Activated CD8-positive, alpha-beta memory T cell treated with anti-CD3 and anti-CD28 coated beads, Interleukin-2, amount 10 ng/mL, durations not matched to agents 7 days and 5 days (primary cell): ENCODE measurements at places on chromosomes 6 and 20. TPM values are rescaled to one million over a fixed set of nuclear protein-coding genes. Genes with fewer than 3 reads are reported as not detected.

The CST2 gene
- not detected for total RNA-seq

The PLTP gene
- total RNA-seq = 3.3 TPM

GRCh38 chr6:27532820-27533538, 60.1 kb upstream of the ZNF184 start:
- no peak overlapping the region for H3K4me3 ChIP-seq
- DNase-seq = no peak
- H3K4me1 ChIP-seq = no peaks in the 10 kb centered on the region
- H3K27ac ChIP-seq = no peak overlapping the region
- H3K27me3 ChIP-seq = peaks cover 53% of the 10 kb centered on the region

DNA sequence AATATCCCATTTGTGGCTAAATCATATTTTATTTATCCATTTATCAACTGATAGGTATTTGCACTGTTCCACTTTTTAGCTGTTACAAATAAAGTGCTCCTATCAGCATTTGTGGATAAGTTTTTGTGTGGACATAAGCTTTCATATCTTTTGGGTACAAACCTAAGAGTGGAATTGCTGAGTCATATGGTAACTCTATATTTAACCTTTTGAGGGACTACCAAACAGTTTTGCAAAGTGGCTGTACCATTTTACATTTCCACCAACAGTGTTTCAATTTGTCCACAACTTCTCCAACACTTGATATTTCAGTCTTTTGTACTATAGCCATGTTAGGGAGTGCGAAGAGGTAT, 23.6 kb upstream of the ECHDC1 start:
- no peaks in the 10 kb centered on the region for H3K27me3 ChIP-seq
- H3K4me1 ChIP-seq = peaks cover 2% of the 10 kb centered on the region
- no peak overlapping the region for H3K4me3 ChIP-seq
- peaks cover 4% of the 10 kb centered on the region for H3K36me3 ChIP-seq
- no peak for DNase-seq

The SLC17A3 gene
- 0.76 TPM for total RNA-seq

DNA sequence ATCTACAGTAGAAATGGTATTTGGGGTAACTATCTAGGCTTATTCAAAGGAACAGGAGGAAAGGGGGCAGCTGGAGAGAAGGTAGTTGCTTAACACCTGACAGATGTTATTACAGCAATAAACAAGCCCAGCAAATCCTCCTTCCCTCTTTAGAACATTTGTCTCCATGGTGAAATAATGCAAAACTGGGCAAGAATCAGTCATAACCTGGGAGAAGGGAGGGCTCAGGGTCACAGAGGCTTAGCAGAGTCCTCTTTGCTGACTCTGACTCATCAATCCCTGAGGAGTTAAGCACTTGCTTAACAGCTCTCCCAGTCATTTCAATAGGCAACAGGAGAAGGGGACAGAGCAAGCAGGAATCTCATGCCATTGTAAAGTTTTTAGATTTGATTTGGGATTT, 230.3 kb downstream of the IBTK start:
- H3K4me3 ChIP-seq = no peak overlapping the region
- H3K4me1 ChIP-seq = no peaks in the 10 kb centered on the region
- DNase-seq = no peak
- H3K27me3 ChIP-seq = no peaks in the 10 kb centered on the region

DNA sequence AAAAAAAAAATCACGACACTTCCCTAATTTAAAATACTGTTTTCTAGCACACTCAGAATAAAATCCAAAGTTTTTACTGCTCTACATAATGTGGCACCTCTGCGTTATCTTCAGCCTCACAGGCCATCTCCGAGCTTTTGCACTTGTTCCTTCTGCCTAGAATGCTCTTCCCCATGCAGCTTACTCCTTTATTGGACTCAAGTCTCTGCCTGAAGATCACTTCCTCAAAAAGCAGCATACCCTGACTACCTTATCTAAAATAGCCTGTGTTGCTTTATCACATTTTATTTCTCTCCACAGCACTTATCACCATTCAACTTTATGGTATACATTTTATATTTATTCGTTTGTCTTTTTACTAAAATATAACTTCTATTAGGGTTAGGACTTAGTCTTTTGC, 2.3 kb downstream of the ZNF322 start:
- no peak for DNase-seq
- H3K27ac ChIP-seq = no peak overlapping the region
- H3K4me3 ChIP-seq = no peak overlapping the region
- peaks cover 18% of the 10 kb centered on the region for H3K4me1 ChIP-seq
- peaks cover 7% of the 10 kb centered on the region for H3K27me3 ChIP-seq

DNA sequence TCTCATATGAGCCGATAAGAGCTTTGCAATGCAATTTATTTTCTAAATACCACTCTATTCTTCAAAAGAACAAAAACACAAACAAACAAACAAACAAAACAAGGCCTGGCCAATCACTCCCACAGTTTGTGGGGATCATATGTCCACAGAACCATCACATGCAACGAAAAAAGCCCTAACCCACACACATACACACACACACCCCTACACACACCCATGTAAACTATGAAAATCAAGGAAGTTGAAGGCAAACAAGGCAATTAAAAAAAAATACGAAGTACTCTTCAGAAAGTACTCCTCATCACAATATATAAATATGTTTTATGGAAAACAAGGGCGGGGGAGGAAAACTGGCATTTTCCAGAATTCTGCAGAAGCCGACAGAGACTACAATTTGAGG, 66.2 kb upstream of the PTGIS start:
- no peak overlapping the region for H3K27ac ChIP-seq
- peaks cover 31% of the 10 kb centered on the region for H3K36me3 ChIP-seq
- peaks cover 17% of the 10 kb centered on the region for H3K4me1 ChIP-seq
- H3K4me3 ChIP-seq = no peak overlapping the region

The IRF4 gene
- 184 TPM for total RNA-seq

- peaks cover 40% of the 10 kb centered on the region for H3K4me1 ChIP-seq
- peaks cover 1% of the 10 kb centered on the region for H3K36me3 ChIP-seq
- no peak overlapping the region for H3K4me3 ChIP-seq
These were observed 99.8 kb downstream of the LY86 start for GRCh38 chr6:6688283-6688682.

GRCh38 chr6:15748341-15748740, 85.5 kb upstream of the DTNBP1 start:
- H3K27me3 ChIP-seq = peaks cover 2% of the 10 kb centered on the region
- DNase-seq = no peak
- no peaks in the 10 kb centered on the region for H3K4me1 ChIP-seq
- no peaks in the 10 kb centered on the region for H3K36me3 ChIP-seq
- no peak overlapping the region for H3K4me3 ChIP-seq

The BPIFB4 gene
- not detected for total RNA-seq

DNA sequence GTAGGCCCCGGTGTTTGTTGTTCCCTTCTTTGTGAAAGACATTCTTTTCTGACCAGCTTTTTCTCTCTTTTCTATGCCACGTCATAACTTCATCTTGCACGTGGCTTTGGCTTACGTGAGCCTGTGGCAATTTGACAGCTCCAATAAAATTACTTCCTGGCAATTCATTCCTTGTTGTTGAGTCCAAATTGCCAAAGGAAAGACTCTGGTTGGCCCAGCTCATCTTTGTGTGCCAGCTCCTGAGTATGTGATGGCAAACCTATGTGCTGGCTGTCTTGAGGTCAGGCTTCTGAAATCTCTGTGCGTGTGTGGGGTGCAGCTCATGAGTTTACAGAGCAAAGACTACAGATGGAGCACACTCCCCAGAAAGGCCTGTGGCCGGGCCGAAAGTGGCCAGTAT, 272.5 kb upstream of the SGK1 start:
- DNase-seq = no peak
- H3K36me3 ChIP-seq = no peaks in the 10 kb centered on the region
- H3K4me1 ChIP-seq = no peaks in the 10 kb centered on the region
- no peak overlapping the region for H3K27ac ChIP-seq

The ECT2L gene
- not detected for total RNA-seq

The ETV7 gene
- total RNA-seq = 5.9 TPM

DNA sequence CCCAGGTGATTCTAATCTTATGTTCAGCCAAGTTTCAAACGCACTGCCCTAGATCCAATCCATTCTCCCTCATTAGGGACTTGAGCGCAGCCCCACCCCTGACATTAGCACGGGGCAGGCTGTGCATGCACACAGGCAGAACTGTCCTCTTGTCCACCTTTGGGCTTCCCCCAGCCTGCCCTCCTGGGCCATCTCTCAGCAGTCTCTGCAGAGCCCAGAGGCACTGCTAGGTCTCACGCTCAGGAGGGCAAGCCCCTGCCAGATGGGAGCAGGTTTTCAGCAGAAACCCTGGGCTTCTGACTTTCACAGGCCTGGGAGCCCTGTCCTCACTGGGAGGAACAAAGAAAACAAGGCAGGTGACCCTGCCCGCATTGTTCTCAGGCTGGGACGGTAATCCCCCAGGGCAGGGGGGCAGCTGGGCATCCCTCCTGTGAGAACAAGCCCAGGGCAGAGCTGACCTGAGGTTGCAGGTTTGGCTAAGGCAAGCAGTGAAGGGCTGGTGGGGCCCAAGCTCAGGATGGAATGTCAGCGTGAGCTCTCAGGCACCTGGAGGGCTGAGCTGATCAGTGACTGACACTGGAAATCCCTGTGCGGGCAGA, 24.5 kb downstream of the KCNK5 start:
- no peak for DNase-seq
- no peak overlapping the region for H3K4me3 ChIP-seq
- H3K27me3 ChIP-seq = no peaks in the 10 kb centered on the region
- H3K4me1 ChIP-seq = peaks cover 54% of the 10 kb centered on the region

The BTN1A1 gene
- total RNA-seq = not detected

The SULF2 gene
- total RNA-seq = 0.79 TPM

- no peak overlapping the region for H3K27ac ChIP-seq
- H3K36me3 ChIP-seq = no peaks in the 10 kb centered on the region
- no peak overlapping the region for H3K4me3 ChIP-seq
- DNase-seq = no peak
These were observed 138.0 kb downstream of the THBS2 start for GRCh38 chr6:169115632-169116031.

- peaks cover 4% of the 10 kb centered on the region for H3K4me1 ChIP-seq
- DNase-seq = no peak
- H3K36me3 ChIP-seq = no peaks in the 10 kb centered on the region
- no peak overlapping the region for H3K27ac ChIP-seq
- H3K4me3 ChIP-seq = no peak overlapping the region
These were observed 16.1 kb upstream of the SIRPB2 start for GRCh38 chr20:1507276-1507675.

- peaks cover 5% of the 10 kb centered on the region for H3K36me3 ChIP-seq
- no peaks in the 10 kb centered on the region for H3K27me3 ChIP-seq
- peak; percentile 89 for DNase-seq
These were observed 55.7 kb upstream of the SLC23A2 start for GRCh38 chr20:5056801-5057599.

- H3K27ac ChIP-seq = peak overlapping the region; percentile 92
- peaks cover 51% of the 10 kb centered on the region for H3K4me1 ChIP-seq
- H3K36me3 ChIP-seq = peaks cover 17% of the 10 kb centered on the region
- DNase-seq = peak; percentile 63
These were observed 815 bp upstream of the ITPR3 start for GRCh38 chr6:33620158-33620855.

- no peak for DNase-seq
- H3K4me1 ChIP-seq = no peaks in the 10 kb centered on the region
- H3K27me3 ChIP-seq = no peaks in the 10 kb centered on the region
These were observed 342.8 kb downstream of the PTPRT start for GRCh38 chr20:42846784-42847490.

- no peak overlapping the region for H3K27ac ChIP-seq
- no peaks in the 10 kb centered on the region for H3K4me1 ChIP-seq
- no peak overlapping the region for H3K4me3 ChIP-seq
- no peaks in the 10 kb centered on the region for H3K27me3 ChIP-seq
These were observed 73.6 kb downstream of the RSPH3 start for GRCh38 chr6:158926414-158926813.

DNA sequence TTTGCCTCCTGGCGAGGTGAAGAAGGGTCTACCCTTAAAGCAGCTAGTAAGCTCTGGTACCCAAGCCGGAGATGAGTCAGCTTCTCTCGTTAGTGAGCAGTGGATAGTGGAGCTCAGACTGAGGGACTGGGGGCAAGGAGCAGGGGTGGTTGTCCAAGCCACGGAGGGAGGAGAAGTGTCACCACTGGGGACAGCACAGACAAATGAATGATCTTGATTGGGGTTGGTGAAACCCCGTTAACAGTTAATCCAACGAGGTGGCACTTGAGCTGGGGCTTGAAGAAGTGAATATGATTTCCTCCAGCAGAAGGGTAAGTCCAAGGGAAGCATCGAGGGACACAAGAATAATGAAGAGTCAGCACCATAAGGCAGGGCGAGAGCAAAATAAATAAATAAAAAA, 43.0 kb downstream of the JARID2 start:
- DNase-seq = no peak
- H3K27ac ChIP-seq = peak overlapping the region; percentile 47
- no peaks in the 10 kb centered on the region for H3K27me3 ChIP-seq
- peaks cover 23% of the 10 kb centered on the region for H3K36me3 ChIP-seq
- peaks cover 57% of the 10 kb centered on the region for H3K4me1 ChIP-seq

The NUP153 gene
- total RNA-seq = 83.8 TPM

The HLA-DPB1 gene
- 113 TPM for total RNA-seq

- no peak overlapping the region for H3K4me3 ChIP-seq
- no peak for DNase-seq
- no peaks in the 10 kb centered on the region for H3K4me1 ChIP-seq
- H3K27ac ChIP-seq = no peak overlapping the region
- no peaks in the 10 kb centered on the region for H3K27me3 ChIP-seq
These were observed 634.4 kb upstream of the MMS22L start for GRCh38 chr6:97917369-97917768.

GRCh38 chr6:11381801-11382513, 149.5 kb upstream of the NEDD9 start:
- H3K27me3 ChIP-seq = no peaks in the 10 kb centered on the region
- DNase-seq = peak; percentile 89
- peaks cover 40% of the 10 kb centered on the region for H3K36me3 ChIP-seq
- H3K4me1 ChIP-seq = peaks cover 66% of the 10 kb centered on the region

The SMPD2 gene
- total RNA-seq = 14.3 TPM

DNA sequence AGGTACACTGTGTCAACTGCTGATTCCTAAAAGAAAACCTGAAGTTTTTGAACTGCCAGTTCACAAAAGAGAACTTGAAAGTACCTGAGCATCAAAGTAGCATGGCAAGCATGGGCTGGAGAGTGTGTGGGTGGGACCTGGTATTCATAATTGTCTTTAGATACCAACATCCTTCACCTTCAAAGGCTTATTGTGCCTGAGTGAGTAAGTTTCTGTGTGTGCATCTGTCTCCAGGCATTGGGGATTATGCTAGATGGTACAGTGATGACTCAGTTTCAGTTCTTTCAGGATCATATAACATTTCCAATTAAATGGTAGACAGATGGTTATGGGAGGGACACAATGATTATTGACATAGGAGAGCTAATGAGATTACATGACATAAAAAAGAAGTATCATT, 238.5 kb downstream of the ZFAND3 start:
- no peaks in the 10 kb centered on the region for H3K27me3 ChIP-seq
- peaks cover 13% of the 10 kb centered on the region for H3K36me3 ChIP-seq
- H3K4me3 ChIP-seq = no peak overlapping the region
- peaks cover 7% of the 10 kb centered on the region for H3K4me1 ChIP-seq
- DNase-seq = no peak
- no peak overlapping the region for H3K27ac ChIP-seq

- no peak overlapping the region for H3K4me3 ChIP-seq
- no peak for DNase-seq
- peaks cover 9% of the 10 kb centered on the region for H3K27me3 ChIP-seq
- H3K27ac ChIP-seq = no peak overlapping the region
- no peaks in the 10 kb centered on the region for H3K36me3 ChIP-seq
- no peaks in the 10 kb centered on the region for H3K4me1 ChIP-seq
These were observed 301.9 kb downstream of the TFAP2A start for GRCh38 chr6:10112871-10113549.

GRCh38 chr6:17454316-17455005, 61.1 kb downstream of the CAP2 start:
- DNase-seq = no peak
- peaks cover 13% of the 10 kb centered on the region for H3K27me3 ChIP-seq
- no peak overlapping the region for H3K4me3 ChIP-seq

GRCh38 chr6:90406142-90406794, 109.6 kb upstream of the BACH2 start:
- peaks cover 70% of the 10 kb centered on the region for H3K4me1 ChIP-seq
- H3K4me3 ChIP-seq = no peak overlapping the region
- peak overlapping the region; percentile 77 for H3K27ac ChIP-seq
- DNase-seq = peak; percentile 65
- H3K27me3 ChIP-seq = no peaks in the 10 kb centered on the region
- peaks cover 18% of the 10 kb centered on the region for H3K36me3 ChIP-seq
